ENCODE measurements at places on chromosomes 13 and 19.

- no peak for DNase-seq
Observed at GRCh38 chr13:48782429-48782840, 128.7 kb downstream of the CYSLTR2 start.

GRCh38 chr19:13098277-13099072 is 4.2 kb downstream of the LYL1 start:
- DNase-seq, result no peak

- DNase-seq, result no peak
Observed at GRCh38 chr13:34176633-34177032, 358.7 kb downstream of the RFC3 start.

GRCh38 chr13:38647312-38647711 is 39.6 kb upstream of the FREM2 start:
- DNase-seq, result no peak

DNA sequence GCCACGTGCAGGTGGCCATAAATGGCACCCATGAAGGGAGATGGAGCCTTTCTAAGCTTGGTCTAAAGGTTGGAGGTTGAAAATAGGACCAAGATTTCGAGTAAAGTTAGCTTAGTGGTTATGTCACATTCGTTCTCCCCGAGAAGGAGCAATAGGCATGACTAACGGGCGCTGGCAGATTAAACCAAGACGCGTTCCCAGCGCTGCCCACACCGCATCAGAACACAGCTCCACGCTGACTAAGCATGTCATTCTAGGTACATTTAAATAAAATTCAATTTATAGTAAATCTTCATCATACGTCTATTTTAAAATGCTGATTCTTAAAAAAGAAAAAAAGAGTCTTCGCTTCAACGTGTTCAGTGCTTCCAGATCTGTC is 95.0 kb upstream of the IRS2 start:
- DNase-seq, result no peak
